Activated CD8-positive, alpha-beta memory T cell treated with anti-CD3 and anti-CD28 coated beads for 1 hour (primary cell): ENCODE measurements at places on chromosomes 6 and 20.

DNA sequence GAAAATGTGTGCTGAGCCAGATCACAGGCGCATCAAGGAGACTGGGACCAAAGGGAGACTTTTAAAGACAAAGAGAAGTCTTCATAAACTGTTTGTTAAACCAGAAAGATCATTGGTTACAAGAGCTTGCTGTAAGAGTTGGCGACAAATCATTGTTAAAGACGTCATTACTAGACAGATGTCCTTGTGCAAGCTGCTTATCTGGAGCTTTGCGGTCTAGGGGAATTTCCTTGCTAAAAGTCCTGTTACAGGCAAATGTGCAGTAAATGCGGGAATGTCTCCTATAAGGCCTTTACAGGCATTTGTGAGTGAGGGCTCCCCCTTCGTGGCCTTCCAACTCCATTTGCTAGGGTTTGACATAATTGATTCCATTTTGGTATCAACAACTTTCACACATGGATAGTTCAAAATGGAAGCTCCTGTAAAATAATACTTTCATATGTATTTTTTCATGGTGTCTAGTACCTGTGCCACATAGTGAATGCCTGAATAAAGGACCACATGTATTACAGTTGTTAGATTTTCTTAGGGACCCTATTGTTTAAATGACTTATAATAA lies 362.4 kb downstream of the UTRN start:
- no peak for DNase-seq

- DNase-seq = no peak
Observed at GRCh38 chr20:64171211-64171610, 7.0 kb downstream of the MYT1 start.

DNA sequence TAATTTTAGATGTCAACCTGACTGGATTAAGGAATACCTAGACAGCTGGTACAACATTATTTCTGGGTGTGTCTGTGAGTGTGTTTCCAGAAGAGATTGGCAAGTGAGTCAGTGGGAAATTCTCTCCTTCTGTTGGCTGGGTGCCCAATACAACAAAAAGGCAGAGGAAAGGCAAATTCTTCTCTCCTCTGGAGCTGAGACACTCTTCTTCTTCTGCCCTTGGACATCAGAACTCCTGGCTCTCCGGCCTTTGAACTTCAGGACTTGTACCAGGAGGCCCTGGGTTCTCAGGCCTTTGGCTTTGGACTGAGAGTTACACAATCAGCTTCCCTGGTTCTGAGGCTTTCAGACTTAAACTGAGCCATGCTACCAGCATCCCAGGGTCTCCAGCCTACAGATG lies 7.8 kb upstream of the BTN3A1 start:
- no peak for DNase-seq

DNA sequence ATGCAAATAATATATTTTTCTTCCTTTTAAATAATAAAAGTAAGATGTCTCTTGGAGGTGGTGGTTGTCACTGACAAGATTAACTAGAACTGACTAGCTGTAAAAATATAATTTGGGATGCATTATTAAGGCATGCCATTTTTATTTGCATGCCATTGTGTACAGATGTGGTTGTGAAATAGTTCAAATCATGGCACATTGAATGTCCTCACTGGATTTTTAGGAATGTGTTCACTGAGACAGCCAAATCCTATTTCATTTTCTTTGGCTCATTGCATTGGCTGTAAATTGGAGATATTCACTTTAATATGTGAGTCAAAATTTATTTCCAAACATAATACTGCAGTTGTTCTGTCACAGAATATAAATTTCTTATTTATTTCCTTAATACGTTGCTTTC lies 62.3 kb downstream of the ESR1 start:
- DNase-seq = no peak

DNA sequence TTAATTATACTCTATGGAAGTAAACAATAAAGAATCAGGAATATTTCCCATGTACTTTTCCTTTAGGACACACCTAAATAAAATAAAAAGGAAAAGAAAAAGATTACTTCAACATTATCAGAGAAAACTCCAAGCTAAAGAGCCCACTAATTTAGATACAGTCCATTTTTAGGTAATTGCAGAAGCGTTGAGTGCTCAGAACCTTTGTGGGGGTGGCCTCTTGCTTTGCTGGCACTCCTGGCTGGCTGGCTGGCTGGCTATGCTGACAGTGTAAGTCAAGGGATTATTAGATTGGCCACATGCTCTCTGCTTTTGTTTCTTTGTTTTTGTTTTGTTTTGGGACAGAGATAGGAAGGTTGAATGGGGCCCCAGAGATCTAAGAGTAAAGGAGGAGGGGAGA lies at the start of gene GJE1:
Gene GJE1, plus strand, starts transcription at position 301 of the 400 bp plus-strand sequence. CDS start 234 bp downstream, outside the sequence.
- DNase-seq = no peak

GRCh38 chr20:24813496-24813895 lies 135.6 kb upstream of the CST7 start:
- DNase-seq = no peak

GRCh38 chr6:151139524-151139923 lies 100.2 kb upstream of the AKAP12 start:
- DNase-seq = no peak

- no peak for DNase-seq
Observed at GRCh38 chr6:113343940-113344339, 513.2 kb upstream of the MARCKS start.

DNA sequence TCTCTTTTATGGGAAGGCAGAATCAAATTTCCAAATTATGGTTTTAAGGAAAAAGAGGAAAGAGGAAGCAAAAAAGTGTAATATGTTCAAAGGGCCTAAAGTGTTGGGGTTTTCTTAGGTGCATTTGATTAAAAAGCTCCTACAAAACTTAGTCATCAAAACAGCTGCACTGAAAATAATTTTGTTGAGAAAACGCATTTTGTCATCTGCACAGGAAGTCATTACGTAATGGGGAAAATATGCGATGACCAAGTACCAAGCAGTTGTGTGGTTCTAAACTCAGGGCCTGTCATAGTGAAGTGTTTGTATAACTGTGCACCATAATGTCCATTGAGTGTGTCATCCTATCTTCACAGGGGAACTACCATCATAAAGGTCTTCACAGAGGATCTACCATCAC lies 15.6 kb downstream of the HAO1 start:
- no peak for DNase-seq

DNA sequence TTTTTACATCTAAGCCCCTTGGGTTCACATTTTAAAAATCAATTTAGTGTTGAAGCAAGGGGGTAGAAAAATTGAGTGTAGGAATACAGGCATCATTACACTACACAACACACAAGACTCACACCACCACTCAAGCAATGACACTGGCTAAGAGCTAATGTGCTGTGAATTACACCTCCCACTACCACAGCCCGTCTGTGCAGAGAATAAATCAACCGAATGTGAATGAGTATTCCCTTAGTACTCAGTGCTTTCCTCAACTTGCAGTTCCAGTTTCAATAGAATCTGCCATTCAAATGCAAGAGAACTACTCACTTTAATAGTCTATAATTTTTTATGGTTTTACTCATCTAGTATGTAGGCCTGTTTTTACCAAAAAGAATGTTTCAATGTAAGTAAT lies 114.4 kb downstream of the PDSS2 start:
- no peak for DNase-seq

- no peak for DNase-seq
Observed at GRCh38 chr6:14922706-14923460, 323.0 kb upstream of the JARID2 start.

DNA sequence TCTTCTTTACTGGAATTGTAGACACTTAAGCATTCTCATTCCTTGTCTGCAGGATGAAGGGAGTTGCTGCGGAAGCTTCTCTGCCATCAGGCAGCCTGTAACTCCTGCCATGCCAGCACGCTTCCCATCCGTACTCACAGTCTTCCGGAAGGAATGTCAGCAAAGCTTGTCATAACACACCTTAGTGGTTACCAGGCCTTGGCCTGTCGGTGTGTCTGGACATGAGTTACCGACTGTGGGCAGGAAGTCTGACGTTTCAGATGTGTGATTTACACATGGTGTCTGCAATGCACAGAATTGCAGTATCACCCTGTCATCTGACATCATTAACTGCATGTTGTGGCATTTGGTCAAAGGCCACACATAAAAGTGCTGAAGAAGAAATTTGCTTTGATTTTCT lies 102.2 kb downstream of the SLC24A3 start:
- no peak for DNase-seq
